Pancreas (tissue), 10 donors: ENCODE measurements at places on chromosomes 6 and 20. TPM values are rescaled to one million over a fixed set of nuclear protein-coding genes. Genes with fewer than 3 reads are reported as not detected.

ERVFRD-1 gene
- not detected for total RNA-seq

PLAGL1 gene
- 12.5 TPM for total RNA-seq

GRCh38 chr6:105911106-105911629 is 175.0 kb upstream of the PRDM1 start:
- no peak for DNase-seq

DNA sequence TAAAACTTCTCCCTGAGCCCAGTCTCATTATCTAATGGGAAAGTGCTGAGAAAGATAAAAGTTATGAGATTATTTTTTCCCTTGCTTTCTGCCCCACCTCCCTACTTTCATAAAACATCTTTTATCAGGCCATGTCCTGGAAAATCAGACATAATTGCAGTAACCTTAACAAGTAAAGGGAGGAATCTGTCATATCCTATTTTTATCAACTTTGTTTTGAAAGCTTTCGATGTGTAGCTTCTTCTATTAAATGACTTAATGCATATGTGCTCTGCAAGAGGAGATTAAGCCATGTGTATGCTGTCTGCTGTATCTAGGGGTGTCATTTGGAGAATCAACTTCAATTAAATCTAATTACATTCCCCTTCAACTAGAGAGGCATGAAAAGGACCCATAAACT is 408.9 kb downstream of the CBLN4 start:
- no peak for DNase-seq

DNA sequence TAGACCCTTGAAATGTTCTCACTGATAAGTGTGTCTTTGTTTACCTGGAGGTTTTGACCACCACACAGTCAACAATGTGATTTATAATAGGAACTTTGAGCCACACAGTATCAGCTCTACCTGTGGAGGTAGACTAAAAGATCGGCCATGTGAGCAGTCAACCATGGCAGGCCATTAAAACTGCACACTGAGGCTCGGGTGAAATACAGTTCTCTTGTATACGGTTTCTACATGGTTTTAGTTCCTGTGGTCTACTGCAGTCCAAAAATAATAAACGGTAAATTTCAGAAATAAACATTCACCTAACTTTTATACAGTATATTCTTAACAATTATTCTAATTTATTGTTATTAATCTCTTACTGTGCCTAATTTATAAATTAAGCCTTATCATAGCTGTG is 47.2 kb downstream of the TRIM38 start:
- no peak for DNase-seq
